ENCODE measurements at places on chromosomes 12 and 14.
A peak's percentile ranks its signal among the peaks of the same experiment; 100 is the strongest.

DNA sequence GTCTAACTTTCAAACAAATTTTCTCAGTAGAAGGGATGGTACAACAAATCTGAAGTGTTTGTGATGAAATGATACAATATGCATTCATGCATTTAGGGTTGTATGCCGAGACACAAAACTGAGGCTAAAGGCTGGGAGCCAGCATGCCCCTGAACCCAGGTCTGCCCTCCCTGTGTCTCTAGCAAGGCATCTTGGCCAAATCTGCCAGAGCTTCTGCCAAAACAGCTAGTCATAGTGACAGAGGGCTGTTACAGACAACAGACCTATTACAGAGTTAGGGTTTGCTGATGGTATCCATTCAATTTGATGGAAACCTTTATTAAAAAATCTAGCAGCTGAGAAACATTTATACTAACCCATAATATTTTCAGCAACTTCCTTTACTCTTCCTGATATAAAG lies 11.3 kb upstream of the CHPT1 start:
- no peak for DNase-seq

DNA sequence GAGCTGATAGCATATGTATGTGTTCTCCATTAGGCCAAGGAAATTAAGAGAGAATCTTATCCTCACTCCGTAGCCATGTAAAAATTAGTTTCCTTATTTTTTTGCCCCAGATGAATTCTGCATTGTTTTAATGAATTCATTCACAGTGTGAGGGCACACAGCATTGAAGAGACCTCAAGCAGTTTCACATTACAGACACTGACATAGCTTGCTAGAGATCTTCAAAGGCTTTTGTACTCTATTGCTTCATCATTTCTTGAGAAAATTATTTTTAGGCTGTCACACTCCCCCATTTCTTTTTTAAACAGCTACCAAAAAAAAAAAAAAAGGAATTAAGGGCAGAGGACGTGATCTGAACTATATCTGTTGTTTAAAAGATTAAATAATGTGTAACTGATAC lies 251.1 kb downstream of the BCAT1 start:
- DNase-seq, result no peak

DNA sequence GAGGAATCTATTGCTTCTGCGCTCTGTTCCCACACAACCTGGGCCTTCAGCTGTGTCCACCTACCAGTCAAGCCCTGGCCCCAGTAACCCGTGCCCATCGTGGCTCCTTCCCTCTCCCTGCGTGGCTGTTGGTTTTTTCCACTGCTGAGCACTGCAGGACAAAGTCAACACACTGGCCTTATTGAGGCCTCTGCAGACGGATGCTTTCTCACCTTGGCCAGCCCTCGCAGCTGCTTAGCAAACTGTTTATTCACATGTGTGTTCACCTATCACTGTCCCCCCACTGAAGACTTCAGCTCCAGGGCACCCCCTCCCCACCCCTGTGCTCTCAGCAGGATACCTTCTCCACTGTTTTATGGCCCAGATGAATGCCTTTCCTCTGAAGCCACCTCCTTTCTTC lies 12.8 kb upstream of the GPX2 start:
- no peak for DNase-seq

DNA sequence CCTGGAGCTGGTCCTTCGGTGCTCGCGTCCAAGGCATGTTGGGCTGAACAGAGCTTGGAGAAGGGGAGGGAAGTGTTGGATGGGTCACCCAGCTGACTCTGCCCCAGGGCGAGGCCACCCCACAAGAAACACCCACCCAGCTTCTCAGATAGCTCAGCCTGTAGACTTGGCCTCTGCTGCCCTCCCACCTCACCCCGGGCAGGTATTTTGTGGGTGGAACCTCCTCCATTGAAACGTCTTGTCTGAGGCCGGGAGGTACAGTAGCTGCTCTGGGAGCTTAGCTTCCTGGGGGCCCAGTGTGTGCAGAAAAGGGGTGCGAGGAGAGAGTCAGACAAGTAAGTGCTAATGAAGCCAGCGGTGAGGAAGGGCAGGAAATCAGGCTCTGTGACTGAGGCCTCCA lies 54.8 kb upstream of the TSPAN9 start:
- DNase-seq, result no peak

- peak; percentile 36 for DNase-seq
These were observed 22.7 kb upstream of the ZFP36L1 start for GRCh38 chr14:68815298-68816182.

DNA sequence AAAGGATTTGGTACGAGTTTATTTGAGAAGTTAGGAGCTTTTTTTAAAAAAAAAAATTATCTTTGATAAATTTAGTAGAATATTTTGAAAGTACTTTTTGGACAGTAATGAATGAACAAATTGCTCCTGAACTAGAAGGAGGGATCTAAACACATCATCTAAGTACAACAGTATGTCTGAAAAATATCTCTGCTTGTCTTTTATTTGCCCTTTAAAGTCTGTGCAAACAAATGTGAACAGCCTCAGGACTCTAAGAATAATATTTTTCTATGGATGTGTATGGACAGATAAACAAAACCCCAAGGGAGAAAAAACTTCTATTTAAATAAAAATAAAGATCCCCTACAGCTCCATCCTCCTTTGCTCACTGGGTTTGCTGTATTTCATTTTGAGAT lies 19.5 kb downstream of the FBXL14 start:
- no peak for DNase-seq

- DNase-seq, result peak; percentile 36
These were observed 8.7 kb downstream of the SLC48A1 start for GRCh38 chr12:47781479-47782371.

- DNase-seq, result no peak
These were observed 53.4 kb downstream of the CYP46A1 start for GRCh38 chr14:99737451-99737951.

DNA sequence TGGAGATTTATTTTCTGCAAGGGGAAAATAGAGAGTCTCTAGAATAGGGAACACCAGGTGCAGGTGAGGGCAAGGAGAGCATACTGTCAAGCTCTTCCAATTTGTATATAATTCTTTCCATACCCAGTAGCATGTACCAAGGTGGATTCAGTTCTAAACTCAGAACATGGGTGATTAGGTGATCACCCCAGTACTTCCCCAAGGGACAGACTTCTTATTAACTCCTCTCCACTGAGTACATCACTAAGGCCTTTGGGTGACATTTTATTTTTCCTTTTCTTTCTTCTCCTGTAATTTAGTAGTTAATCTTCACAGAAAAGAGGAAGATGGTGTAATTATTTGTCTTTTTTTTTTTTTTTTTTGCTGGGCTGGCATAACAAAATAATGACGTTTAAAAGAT lies 54.2 kb downstream of the DIP2B start:
- no peak for DNase-seq

GRCh38 chr12:31574803-31575575 lies 15.9 kb downstream of the DENND5B start:
- DNase-seq, result no peak

DNA sequence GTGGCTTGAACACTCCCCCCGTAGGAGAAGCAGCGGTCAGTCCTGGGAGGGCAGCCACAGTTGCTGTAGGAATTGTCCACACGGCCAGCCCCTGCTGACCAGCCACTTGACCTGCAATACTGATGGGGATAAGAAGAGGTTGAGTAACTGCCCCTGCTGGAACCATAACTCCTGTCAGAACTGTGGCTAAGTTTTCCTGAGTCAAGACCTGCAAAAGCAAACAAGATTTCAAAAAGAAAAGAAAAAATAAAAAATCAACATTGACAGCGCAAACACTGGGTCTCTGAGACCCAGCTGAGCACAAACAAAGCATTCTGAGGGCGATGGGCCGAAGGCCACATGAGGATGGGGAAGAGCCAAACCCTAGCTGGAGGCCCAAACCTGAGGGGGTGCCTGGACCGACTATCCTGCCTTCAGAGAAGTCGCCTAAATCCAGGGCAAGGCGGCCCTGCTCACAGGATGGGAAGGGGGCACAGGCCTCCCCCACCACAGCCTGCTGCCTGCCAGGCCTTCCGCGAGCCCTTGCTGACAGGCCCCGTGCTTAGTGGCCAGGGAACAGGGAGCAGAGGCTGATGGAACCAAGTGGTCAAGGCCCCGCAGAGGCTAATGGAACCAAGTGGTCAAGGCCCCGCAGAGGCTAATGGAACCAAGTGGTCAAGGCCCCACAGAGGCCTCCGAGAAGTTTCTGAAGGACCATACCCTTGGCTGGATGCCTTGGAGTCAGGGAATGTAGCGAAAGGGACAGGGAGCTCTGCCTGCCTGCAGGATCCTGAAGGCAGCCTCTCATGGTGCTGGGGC lies 19.1 kb downstream of the POU6F1 start:
- no peak for DNase-seq

- no peak for DNase-seq
These were observed 15.8 kb upstream of the PTPRR start for GRCh38 chr12:70936203-70936813.

GRCh38 chr12:48758186-48758585 lies 30.7 kb downstream of the ADCY6 start:
- DNase-seq, result no peak

DNA sequence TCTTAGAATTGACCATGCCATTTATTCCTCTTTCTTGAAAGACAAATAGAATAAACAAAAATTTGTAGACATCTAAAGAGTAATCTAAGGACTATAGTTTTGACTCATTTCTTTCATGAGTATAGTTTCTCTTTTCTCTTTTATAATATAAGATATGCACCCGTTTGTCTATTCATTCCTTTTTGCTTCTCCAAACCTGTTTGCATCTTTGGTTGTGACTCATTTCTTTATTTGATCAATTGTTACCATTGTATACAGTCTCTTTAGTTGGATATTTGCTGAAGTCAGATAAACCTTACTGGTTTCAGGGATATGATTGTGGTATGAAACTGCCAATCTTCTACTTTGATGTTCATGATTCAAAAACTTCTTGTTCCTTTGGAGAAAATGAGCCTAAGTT lies 268.7 kb downstream of the FBXL14 start:
- DNase-seq, result no peak

- DNase-seq, result no peak
These were observed 422.3 kb upstream of the DCN start for GRCh38 chr12:91604897-91605296.

GRCh38 chr14:81272317-81272716 lies 51.6 kb upstream of the GTF2A1 start:
- DNase-seq, result no peak

DNA sequence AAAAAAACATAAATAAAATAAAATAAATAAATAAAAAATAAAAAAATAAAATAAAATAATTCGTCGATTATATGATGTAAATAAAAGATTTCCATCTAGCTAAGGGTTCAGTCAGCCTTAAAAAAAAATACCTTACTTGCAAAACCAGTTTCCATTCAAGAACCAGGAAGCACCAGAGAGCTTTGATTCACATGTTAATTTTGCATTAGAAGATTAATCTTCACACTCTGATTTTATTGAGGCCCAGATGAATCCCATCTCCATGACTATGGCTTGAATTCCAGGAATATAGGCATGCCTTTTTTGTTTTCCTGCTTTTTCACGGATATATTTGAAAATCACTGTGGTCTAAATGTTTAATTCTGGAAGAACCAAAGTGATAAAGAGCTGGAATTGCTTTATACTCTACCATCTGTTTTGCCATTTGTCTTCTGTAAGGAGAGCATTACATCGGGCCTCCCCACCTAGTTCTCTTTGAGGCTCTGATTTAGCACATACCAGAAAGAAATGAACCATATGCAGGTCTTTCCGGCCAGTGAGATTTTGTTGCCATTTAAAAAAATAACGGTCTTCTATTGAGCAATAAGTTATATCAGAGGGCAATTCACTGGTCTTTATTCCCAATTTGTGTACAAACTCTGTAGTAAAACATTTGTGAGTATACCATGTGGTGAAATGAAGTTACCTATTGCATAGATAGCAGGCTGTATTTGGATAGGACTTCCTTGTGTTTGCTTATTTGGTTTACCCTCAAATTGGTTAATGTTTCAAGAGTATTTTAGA lies 175.5 kb downstream of the AEBP2 start:
- DNase-seq, result no peak

DNA sequence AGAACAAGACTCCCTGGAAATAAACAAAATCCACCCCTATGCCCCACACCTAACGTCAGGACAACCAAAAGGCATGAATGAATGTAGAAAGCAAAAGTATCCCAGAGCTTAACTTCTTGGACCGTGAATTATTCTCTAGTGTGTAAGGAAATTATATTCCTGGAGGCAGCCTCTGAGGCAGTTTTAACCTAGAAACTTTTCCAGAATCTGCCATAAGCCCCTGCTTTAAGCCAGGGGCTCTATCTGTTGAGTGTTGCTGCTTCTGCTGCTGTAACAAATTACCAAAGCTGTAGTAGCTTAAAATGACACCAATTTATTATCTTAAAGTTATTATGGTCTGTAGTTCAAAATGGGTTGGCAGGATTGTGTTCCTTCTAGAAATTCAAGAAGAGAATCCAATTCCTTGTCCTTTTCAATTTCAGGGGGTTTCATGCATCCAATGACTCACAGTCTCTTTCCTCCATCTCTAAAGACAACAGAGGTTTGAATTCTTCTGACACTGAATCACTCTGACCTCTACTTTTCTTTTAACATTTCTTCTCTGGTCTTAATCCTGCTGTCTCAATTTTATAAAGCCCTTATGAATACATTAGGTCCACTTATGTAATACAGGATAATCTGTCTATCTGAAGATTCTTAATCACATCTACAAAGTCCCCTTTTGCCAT lies 242.7 kb downstream of the ATXN7L3B start:
- DNase-seq, result no peak

DNA sequence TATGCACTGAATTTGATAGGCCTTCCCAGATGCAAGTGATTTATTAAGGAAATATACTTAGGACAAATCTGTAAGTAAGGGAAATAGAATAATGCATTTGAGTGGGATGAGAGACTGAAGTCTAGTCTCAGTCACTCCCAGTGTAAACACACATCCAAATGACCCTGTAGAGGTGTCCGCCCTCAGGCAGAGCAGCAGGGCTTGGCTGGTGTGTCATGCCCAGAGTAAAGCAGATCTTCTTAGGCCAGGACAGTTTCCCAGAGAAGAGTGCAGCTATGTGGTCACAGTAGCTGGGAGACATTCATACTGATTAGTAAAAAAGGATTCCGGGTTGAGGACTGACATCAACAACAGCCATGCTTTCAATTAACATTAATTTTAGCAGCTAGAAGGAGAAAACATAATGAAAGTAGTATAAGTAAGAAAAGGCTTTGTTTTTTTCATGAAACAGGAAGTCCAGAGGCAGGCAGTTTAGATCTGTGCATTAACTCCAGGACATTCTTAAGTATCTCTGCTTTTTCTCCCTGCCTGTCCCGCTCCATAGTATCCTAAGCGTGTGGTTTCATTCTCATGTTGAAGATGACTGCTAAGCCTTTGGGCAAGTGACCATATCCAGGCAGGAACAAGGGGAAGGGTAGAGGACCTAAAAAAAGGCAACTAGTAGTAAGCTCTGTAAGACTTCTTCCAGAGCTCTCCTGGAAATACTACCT lies 35.7 kb downstream of the CNTN1 start:
- peak; percentile 11 for DNase-seq

GRCh38 chr14:69137416-69137815 lies 15.5 kb downstream of the DCAF5 start:
- no peak for DNase-seq

- DNase-seq, result no peak
These were observed 6.3 kb upstream of the SERPINA1 start for GRCh38 chr14:94394581-94395207.

DNA sequence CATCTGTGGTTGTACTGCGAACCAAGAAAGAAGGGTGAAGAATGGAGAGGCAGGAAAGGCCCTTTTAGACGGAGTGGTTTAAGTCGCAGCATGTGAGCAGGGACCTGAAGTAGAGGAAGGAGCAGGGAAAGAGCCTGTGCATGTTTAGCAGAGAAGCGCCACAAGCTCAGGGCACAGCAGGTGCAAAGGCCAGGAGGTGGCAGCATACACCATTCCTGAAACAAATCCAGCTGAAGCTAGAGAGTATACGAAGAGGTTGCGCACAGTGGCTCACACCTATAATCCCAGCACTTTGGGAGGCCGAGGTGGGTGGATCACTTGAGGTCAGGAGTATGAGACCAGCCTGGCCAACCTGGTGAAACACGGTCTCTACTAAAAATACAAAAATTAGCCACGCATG lies 49.9 kb downstream of the HELB start:
- no peak for DNase-seq

Measured in SW480 (cell line).